HS-27A (cell line): ENCODE measurements at places on chromosomes 16 and 17.

DNA sequence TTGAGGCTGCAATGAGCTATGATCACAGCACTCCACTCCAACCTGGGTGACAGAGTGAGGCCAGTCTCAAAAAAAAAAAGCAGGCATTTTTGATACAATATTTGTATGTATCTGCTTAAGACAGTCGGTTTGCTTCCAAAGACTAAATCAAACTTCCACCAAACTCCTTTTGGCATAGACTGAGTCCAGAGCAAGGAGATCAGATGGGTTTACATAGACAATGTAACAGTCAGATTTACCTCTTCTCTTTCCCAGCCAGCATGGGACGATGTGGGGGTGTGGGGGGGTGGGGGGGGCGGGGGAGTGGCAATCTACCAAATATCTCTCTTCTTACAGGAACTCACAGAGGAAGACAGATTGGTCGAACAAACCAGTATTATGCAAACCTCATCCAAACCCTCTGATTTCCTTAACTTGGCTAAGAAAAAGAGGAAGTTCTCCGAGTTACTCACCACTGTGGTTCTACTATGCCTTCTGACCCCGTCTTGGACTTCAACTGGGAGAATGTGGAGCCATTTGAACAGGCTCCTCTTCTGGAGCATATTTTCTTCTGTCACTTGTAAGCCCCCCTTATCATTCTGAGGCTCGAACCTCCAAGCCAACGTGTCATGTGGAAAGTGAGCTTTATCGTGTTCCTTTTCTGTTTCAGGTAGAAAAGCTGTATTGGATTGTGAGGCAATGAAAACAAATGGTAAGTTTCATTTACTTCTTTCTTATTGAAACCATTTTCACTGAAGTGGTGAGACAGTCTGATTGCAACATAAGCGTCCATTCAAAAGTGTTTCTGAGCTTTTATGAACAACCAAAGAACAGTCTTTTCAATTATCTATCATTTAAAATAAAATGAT, at the start of gene MILR1:
TSS of gene MILR1 (plus strand) at position 451 of the 848 bp plus-strand sequence. CDS start at position 505, 54 bp downstream.
- no peak for DNase-seq

DNA sequence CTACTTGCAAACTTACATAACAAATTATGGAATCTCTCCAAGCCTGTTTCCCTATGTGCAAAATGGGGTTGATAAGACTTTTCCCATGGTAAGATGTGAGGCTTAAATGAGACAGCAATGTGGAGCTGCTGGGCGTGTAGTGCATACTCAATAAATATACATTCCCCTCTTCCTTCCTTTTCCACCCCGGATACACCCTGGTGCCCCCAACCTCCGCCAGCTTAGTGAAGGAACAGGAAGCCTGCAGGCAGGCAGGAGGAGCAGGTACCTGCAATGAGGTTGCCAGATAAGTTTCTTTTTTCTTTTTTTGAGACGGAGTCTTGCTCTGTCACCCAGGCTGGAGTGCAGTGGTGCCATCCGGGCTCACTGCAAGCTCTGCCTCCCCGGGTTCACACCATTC, 14.9 kb downstream of the C17orf50 start:
- no peak for DNase-seq

- DNase-seq = no peak
Measured at GRCh38 chr16:48057048-48057447, 98.7 kb downstream of the ABCC12 start.

DNA sequence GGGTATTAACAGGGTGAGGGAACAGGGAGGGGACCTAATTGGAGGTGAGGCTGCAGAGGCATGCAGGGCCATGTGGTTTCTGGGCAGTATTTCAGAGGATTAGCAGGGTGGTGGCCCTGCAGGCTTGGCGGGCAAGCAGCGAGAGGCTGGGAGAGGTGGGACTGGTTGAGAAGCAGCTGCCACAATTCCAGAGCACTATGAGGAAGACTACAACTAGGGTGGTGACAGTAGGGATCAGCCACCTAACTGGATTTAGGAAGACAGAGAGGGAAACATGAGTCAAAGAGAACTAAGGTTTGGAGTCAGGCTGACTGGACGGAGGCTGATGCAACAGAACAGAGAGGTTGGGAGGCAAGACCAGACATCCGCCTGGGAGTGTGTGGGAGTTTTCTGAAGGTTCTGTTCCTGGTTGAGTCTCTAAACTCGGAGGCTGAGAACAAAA, 12.3 kb downstream of the ALOXE3 start:
- DNase-seq = no peak

- DNase-seq = no peak
Measured at GRCh38 chr17:78062596-78062995, 66.0 kb downstream of the TMC6 start.

- no peak for DNase-seq
Measured at GRCh38 chr16:24589997-24590396, 50.6 kb downstream of the RBBP6 start.

GRCh38 chr17:73290399-73291259, 21.2 kb downstream of the CDC42EP4 start:
- DNase-seq = no peak

DNA sequence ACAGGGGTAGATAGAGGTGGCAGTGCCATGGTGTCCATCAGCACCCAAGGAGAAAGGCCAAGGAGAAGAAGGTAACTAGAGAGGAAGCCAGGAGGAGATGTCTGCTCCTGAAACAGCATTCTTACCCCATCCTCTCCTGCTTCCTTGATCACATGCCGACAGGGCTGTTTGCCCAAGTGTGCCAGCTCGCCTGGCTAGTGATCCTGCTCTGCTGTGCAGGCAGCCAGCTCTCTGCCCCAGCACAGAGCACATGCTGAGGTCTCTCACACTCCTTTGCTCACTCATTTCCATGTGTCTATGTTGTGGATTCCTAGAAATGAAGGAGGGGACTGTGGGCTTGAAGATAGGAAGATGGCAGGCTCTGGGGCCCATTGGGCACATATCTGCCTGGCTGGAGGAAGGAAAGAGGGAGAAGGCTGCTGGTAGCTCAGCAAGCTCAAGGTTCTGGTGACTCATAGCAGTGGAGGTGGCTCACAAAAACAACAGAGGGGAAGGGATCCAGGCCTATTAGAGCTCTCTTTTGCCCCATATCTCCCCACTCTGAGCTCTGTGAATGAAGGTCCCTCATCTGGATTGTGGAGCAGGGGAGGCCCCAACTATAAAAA, 54.3 kb downstream of the NEUROD2 start:
- no peak for DNase-seq

- no peak for DNase-seq
Measured at GRCh38 chr16:11686713-11687380, 18.6 kb downstream of the SNN start.

DNA sequence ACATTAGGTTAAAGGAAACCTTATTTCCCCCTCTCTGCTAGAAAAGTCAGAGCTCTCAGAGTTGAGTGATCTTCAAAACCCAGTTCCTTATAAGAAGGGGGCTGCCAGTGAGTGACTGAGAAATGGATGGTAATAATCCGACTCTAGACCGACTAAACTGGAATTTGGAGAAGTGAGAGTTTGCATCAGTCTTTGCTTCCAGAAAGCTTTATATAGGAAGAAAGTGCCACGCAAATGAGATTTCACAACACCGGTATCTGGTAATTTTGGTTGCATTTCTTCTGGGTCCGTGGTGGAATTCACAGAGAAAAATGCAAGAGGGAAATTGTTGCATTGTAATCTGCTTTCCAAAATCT, 271.4 kb downstream of the MAF start:
- DNase-seq = no peak

DNA sequence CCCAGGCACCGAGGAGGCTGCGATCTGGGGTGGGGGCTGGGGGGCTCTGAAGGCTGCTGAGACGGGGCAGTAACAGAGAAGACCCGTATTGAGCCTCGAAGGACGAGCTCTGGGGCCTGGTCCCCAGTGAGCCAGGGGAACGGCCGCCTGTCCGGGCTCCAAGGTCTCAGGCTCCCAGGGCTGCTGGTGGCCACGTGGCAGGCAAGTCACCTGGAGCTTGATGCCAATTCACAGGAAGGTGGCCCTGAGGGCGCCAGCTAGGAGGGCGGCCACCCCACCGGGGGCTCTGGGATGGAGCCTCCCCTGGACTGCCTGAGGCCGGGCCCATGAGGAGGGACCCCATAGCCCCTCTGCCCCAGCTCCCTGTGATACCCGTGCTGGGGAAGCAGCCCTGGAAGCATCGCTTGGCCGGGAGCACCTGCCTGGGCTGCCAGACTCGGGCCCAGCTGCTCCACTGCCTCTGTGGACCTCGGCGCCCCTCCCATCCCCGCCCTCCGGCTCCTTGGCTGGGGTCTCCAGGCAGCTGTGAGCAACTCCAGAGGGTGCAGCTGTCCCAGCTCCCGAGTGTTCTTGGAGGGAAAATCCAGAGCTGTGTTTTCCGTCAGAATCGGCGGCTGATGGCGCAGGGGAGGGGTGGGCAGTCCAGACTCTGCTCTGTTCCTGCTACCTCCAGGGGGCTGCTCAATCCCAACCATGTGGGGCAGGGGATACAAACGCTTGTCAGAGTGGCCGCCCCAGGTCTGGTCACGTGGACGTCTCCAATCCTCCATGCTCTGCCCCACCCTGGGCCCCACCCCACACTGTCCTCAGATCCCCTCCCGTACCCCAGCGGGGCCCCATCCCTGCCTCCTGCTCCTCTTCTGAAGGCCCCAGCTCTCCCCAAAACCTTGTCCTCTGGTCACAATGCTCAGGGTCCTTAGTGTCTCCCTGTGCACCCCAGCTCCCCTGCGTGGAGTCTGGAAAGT, 67.2 kb upstream of the GNG13 start:
- no peak for DNase-seq

DNA sequence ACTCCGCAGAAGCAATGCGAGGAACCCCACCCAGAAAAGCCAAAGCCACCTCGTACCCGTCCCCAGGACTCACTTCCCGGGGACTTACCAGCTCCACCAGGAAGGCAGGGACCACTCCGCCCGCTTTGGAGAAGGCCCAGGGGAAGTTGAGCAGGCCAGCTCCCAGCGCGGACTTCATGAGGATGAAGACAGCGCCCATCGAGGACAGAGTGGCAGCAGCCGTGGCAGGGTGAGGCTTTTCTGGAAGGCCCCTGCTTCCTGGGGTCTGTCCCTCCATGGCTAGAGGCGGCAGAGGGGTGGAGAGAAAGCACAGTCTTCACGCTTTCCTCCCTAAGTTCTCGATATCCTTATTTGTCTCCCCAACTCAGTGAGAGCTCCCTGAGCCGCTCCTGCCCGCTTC, 714 bp downstream of the SLC38A8 start:
- no peak for DNase-seq

GRCh38 chr16:87721622-87722585, 43.9 kb downstream of the KLHDC4 start:
- DNase-seq = no peak

DNA sequence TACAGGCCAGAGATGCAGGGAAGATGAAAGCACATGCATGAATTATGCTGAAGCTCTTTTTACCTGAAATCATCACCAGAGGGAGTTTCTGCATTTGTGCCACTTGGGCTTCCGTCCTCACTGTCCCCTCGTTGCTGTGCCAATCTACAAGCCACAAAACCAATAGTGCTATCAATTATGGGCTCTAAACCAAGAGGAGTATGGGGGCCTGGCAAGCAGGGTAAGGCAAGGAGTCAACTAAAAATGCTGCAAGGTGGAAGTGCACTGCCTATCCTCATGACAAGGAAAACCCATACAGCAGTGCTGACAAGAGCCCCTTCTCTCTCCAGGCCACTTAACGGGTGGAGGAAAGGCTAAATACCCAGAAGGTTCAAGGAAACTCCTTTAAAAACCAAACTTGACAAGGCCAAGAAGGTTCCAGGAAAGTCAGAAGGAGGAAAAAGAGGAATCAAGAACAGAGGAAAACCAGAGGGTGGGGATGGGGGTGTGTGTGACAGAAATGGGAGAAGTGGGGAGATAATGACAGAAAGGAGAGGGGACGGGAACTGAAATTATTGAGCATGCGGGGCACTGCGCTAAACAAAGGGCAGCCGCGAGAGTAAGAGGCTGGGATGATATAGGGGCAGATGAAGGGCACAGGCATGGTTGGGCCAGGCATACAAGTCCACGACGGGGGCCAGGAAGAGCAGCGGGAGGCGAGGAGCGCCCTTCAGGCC, 674 bp downstream of the C17orf75 start:
- no peak for DNase-seq

DNA sequence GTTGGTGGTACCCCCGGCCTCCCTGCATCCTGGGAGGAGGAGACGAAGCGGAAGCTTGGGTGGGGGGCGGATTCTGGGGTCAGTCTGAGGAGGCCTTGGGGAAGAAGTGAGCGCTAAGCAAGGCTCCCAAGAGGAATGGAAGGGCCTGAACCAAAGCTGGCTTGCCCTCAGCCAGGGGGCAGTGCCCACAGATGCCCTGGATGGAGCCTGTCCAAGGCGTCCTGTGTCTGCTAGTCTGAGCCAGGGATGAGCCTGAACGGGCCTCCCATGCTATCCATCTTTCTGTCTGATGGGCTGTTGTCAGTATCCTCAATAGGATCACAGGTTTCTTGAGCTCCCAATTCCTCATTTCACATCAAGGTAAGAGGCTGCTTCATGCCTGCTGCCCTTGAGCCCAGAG, 122.3 kb upstream of the LHX1 start:
- no peak for DNase-seq

DNA sequence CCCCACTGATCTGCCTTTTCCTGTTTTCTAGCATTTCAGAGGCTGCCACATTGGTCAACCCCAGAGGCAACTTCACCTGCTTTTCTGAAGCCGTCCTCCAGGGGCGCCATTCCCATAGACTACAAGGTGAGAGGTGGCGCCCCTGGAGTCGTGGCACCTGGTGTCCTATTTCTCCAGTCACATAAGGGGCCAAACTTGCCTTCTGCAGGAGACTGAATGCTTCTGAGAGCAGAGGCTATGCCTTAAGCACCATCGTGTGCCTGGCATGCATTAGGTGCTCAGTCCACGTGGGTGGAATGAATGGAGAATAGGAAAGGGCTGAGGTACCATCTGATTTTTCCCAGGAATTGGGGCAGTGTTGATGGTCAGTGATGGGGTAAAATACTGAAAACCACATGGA, 164.8 kb downstream of the HAPSTR1 start:
- DNase-seq = no peak

DNA sequence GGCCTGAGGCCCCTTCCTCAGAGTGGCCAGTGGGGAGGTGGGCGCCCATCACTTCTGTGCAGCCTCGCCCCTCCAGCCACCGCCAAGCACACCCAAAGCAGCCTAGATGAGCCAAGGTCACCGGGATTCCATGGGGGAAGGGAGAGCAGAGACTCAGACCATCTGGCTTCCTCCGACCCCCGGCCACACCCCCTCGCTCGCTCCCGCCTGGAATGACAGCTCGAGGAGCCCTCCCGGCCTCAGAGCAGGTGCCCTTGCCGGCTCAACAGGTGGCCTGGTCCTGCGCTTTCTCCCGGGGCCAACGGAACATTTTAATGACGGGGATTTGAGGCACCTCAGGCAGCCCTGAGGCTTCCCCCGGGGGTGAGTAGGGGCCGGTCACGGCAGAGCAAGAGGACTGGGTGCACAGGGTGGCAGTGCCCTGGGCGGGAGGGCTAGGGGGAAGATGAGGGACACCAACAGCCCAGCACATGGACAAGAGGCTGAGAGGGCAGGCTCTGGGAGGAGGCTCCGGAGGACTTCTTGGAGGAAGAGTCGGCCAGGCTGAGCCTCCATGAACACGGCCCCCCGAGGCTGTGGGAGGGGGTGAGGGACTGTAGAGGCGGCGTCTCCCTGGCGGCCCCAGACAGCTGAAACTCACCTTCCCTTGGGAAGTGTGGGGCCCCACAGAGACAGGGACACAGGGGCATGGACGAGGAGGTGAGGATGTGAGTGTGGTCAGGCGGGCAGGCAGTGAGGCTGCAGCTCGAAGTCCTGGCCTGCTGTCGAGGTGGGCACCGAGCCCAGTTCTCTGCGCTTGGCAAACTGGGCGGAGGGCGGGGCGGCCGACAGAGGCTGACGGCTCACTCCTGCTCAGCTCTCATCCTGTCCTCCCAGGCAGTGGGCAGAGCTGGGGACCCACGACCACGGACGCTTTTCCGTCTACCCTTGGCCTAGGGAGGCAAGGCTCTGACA, 12.5 kb upstream of the C1QTNF8 start:
- DNase-seq = no peak
